ENCODE measurements at places on chromosomes 1 and 21.

DNA sequence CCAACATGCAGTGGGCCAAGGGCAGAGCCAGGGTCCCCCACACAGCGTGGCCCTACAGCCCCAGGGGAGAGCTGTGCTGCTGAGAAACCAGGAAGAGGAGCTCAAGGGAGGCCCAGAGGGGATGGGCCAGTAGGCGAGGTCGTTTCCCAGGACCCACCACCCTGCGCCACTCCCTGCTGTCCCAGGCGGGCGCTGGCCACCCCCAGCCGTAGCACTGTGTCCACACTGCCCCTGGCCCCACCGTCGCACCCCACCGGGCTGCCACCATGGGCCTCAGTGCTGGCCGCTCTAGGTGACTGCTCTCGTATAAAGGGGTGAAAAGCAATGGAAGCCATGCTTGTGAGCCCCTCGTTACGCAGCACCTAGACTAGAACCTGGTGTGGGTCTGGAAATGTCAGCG lies 22.4 kb downstream of the NADK start:
- no peak for DNase-seq

DNA sequence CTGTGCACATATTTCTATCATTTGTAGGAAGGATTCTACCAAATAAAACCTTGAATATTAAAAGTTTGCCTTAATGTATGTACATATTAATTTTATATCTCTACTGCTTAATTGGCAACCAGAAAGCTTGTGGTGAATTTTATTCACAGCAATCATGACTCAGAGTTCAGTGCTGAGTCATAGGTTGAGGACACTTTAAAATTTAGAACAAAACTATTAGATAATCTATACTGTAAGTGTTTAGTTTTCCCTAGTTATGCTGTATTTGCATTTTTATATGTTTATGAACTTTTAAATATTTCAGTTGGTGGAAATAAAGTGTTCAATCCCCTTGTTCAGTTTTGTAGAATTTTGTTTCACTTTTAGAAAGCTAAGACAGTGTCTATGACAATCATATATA lies 841.5 kb downstream of the KCNT2 start:
- DNase-seq = no peak

DNA sequence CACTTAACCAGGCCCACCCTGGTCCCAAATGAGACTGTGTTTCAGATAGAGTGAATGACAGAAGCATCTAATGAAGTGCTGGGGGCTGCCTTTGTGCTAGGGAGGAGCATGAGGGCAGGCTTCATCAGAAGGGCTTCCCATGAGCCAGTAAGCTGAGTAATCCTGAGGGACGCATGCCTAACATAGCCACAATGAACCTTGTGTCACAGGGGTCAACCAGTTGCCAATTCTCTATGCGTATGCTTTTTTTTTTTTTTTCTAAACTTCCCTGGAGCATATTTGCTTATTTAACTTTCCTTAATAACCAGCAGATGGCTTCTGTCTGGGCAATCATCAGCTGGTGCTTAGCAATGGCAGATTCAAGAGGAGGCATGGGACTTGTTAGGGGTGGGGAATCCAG lies 25.5 kb upstream of the CYP2J2 start:
- no peak for DNase-seq

GRCh38 chr1:46530791-46531409 lies 20.5 kb downstream of the KNCN start:
- DNase-seq = peak; percentile 42

DNA sequence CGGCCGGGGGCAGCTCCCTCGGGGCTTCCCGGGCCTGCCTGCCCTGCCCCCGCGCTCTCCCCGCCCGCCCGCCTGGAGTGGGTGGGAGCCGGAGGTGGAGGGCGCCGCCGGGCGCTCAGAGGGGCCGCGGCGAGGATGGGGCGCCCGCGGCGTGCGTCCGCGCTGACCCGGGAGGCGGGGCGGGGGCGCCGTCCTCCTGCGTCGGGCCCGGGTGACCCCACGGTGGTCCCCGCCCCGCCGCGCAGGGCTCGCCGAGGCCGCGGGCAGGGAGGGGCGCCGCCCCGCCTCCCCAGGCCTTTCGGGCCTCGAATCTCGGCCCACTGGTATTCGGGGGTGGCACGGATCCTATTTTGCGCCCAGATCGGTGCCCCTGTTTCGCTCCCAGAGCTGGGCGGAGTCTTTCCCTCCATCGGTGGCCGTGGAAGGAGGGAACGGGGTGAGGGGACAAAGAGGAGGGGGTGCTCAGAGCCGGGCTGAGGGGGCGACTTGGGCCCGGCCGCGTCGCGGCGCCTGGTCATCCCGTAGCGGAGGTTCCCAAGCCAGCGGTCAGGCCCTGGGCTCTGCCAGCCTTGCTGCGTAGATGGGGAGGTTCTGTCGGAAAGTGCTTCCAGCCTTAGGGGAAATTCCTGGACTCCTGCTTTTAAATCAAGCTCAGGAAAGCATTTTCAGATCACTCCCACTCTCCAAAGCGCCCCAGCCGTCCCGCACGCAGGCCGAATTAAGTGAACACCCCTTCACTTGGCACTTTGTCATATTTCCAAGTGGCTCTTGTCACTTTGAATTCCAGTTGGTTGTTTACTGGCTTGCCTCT lies 545 bp downstream of the PATJ start:
- peak; percentile 86 for DNase-seq

GRCh38 chr1:13900583-13900982 lies 200.6 kb downstream of the PRDM2 start:
- DNase-seq = no peak

DNA sequence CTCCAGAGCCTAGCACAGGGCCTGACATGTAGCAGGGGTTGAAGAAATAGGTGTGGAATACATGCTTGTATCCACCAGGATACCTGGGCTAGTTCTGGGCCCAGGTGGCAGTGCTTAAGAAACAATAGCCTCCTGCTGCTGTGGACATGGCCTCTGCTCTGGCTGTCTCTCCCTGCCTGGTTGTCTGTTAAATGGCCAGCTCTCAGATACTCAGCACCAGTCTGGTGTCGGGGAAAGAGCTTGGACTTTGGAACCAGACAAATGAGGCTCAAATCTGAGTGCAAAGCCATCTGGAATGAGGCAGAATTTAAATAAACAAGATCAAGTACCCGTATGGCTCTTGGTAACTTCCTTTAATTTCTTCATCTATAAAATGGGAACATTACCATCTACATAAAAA lies 31.5 kb downstream of the SESN2 start:
- no peak for DNase-seq

GRCh38 chr1:154306151-154306550 lies 14.7 kb upstream of the AQP10 start:
- DNase-seq = no peak

GRCh38 chr21:34061983-34062382 lies 11.4 kb upstream of the MRPS6 start:
- DNase-seq = no peak

DNA sequence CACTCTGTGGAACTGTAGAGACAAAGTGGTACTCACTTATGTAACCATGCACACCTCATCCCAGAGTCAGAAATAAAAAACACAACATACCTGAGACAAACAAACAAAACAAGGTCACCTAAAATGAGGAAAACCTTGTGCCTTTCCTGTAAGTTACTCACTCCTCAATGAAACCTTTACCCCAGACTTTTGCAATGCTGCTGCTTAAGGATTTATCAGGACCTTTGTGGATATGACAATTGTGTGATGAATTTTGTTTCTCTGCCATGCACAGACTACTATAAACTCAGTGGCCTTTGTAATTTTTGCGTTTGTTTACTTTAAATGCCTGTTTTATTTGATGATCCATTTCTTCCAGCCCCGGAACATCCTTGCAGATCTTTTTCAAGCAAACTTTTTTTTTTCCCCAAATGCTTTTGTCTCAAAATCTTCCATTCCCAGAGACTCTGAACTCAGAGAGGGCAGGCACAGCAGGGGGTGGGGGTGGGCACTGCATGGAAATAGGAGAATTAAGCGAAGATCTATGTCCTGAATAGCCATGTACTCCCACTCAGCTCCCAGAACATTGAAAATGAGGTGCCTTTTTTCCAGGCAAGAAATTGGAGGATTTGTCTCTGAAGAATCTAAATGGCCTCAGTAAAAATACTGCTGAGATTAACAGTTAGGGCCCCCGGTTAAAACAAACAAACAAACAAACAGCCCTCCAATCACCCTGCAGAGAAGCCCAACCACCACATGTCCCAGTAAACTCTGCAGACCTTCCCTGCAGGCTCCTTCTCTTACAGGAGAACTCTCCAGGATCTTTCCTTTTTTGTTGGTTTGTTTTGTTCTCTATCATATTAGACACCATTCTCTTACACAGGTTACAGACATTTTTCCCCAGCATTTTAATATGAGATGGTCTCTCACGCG lies 22.6 kb upstream of the SIM2 start:
- DNase-seq = no peak

DNA sequence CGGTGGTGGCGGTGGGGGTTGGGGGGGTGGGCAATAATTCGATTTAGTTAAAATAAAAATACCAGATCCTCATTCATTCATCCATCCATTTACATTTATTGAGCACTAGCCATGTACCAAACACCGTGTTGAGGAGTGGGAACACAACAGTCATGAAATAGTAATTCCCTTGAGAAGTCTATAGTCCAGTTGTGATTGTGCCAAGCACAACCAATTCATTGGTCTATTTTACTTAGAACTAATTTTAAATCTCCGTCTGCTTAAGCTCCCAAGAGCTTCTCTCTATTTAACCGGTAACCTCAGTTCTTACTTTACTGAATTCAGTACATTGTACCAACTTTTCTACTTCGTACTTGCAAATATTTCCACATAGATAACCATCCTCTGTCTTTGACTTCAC lies 38.4 kb downstream of the WARS2 start:
- DNase-seq = no peak

GRCh38 chr21:25939396-25939761 lies 204.6 kb downstream of the GABPA start:
- DNase-seq = no peak
